ENCODE measurements at places on chromosomes 12 and 14.

GRCh38 chr12:70852416-70853150 lies 68.0 kb downstream of the PTPRR start:
- no peak for DNase-seq

GRCh38 chr12:122999196-122999946 lies 18.9 kb downstream of the ARL6IP4 start:
- DNase-seq, result no peak

DNA sequence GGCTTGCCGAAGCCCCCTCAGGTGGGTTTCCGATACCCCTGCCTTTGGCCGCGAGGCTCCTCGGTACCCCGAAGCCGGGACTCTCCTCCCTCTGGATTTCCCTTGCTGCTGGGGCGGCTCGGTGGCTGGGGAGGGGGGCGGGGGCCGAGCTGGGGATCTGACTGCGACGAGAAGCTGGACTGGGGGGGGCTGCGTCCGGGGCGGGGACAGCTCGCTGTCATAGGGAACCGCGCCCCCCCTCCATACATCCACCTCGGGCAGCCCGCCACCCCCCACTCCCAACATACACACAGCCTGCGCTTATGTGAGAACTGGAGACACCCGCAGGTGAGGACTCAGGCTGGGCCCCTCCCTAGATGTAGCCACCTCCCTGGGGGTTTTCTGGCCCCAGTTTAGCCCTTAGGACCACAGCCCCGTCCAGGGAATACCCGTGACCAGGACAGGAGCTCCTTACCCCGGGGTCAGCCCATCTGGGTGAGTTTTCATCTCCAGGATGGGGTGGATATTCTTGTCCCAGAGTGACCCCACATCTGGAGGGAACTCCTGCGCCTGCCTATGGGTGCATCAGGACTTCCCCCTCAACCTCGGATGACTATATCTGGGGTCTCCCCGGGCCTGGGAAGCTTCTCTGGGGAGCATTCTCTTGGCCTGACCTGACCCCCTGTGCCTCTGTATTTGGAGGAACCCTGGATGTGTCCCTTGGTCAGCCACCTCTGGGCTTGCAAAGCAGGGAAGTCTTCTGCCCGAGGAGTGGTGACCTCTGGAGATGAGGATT lies 687 bp downstream of the ASIC1 start:
- no peak for DNase-seq

DNA sequence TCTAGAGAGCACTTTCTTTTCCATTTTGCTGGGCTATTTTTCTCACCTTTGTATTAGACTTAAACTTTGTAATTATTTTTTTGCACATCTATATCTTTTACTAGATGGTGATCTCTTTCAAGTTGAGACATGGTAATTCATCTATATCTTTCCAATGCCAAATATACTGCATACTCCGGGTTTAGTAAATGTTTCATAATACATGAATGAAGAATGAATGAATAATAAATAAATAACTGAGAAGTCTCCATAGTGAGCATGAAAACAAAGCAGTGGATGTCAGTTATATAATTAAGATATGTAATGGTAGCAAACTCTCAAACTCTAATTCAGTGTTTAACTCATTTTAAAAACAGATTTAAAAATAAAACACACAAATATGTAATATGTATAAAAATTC lies 342.5 kb upstream of the KITLG start:
- DNase-seq, result no peak

GRCh38 chr12:1044696-1045095 lies 53.7 kb downstream of the ERC1 start:
- no peak for DNase-seq

GRCh38 chr14:33949411-33949893 lies 1.4 kb downstream of the EGLN3 start:
- no peak for DNase-seq

- no peak for DNase-seq
Measured at GRCh38 chr14:36442824-36443241, 77.2 kb downstream of the NKX2-1 start.

GRCh38 chr12:129911428-129912049 lies 7.7 kb upstream of the TMEM132D start:
- DNase-seq, result no peak

- peak; percentile 14 for DNase-seq
Measured at GRCh38 chr14:22112004-22112403, 438.4 kb upstream of the OR4E1 start.

DNA sequence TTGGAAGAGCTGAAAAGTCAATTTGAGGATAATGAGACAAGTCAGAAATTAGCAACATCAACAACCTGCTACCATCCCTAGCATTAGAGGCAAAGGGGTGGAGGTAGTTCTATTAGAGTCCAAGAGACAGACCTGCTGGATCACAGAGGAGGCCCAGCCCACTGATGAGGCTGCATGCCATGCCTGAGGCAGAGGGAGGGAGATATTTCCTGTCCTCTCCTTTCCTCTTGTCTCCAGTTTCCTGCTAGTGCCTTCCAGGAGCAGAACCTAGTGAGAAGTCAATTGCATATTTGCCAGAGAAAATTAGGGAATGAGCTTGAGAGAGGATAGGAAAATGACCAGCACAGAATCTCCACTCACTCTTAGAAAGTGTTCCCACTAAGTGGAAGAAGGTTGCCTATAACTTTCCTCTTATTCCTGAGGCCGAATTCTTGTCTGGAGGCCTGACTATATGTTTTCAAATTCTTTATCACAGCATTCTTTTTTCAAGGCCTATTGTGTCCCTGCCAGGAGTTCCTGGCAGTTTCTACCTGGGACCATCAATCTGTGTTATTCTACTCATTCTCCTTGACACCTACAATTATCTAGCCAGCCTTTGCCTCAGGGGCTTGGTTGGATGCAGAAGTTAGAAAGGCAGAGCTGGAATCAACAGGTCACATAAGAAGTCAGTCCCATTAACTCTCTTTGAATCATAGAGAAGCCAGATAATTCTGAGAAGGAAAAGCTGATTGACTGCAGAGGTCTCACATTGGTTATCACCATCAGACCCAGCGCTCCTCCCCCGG lies 121.9 kb downstream of the EMP1 start:
- no peak for DNase-seq

- no peak for DNase-seq
Measured at GRCh38 chr14:89013098-89013504, 188.7 kb downstream of the TTC8 start.

- no peak for DNase-seq
Measured at GRCh38 chr14:61128382-61129167, 147.5 kb downstream of the SLC38A6 start.

DNA sequence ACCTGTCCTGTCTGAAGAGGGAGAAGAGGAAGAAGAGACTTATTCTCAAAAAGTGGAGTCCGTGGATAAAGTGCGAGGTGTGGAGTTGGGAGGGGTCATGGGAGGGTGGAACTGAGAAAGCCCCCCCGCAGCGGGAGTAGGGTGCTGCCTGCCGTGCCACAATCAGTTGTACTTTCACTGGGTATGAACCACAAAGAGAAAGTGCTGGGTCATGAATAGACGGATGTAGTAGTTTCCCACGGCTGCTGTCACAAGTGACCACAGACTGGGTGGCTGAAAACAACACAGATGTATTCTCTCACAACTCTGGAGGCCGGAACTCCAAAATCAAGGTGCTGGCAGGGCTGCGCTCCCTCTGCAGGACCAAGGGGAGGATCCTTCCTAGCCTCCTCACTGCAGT lies 5.5 kb downstream of the DNAH10 start:
- no peak for DNase-seq

GRCh38 chr14:23483236-23483854 lies 13.8 kb downstream of the NGDN start:
- DNase-seq, result no peak

DNA sequence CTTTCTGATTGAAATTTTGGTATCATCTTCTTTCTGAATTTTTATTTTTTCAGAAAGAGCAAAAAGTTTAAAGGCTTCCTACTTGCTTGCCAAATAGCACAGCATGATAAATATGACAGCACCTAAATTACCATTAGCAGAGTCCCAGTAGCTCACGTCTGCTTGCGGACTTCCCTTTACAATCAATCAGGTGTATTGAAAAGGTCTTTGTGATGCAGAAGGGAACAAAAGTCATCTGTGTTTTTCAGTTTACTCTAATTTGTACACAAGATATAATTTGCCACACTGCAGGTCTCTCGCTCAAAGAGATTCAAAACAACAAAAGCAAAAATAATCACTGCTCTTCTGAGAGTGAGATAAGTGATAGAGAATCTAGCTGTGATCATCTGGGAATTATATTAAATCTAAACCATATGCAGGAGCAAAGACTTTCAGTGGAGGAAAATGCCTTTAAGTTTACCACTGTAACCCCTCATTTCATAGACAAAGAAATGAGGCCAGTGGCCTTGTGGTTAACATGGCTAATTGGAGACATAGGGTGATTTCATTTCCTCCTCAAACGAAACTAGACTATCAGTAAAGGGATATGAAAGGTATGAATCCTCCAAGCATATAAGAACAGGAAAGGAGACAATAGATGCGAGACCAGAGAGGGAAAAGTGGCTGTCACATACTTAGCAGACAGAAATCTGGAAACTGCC lies 240.8 kb upstream of the TMPO start:
- no peak for DNase-seq
